Hepatocyte (in vitro differentiated cells): ENCODE measurements at places on chromosomes 4 and X. TPM values are rescaled to one million over a fixed set of nuclear protein-coding genes. Genes with fewer than 3 reads are reported as not detected.

Gene SMIM31
- total RNA-seq: 0.43 and 0.44 TPM in 2 replicates

Gene ADH1A
- total RNA-seq: 37.6 and 39.0 TPM in 2 replicates

Gene RNF212
- total RNA-seq: 3.0 and 10.4 TPM in 2 replicates

Gene TMEM156
- total RNA-seq: 1.3 TPM in 1 of 2 replicates, not detected in the other

Gene OTUD6A
- not detected in 2 replicates for total RNA-seq

Gene SUPT20HL2
- total RNA-seq: not detected in 2 replicates

Gene RHOXF1
- total RNA-seq: 0.80 TPM in 1 of 2 replicates, not detected in the other

DNA sequence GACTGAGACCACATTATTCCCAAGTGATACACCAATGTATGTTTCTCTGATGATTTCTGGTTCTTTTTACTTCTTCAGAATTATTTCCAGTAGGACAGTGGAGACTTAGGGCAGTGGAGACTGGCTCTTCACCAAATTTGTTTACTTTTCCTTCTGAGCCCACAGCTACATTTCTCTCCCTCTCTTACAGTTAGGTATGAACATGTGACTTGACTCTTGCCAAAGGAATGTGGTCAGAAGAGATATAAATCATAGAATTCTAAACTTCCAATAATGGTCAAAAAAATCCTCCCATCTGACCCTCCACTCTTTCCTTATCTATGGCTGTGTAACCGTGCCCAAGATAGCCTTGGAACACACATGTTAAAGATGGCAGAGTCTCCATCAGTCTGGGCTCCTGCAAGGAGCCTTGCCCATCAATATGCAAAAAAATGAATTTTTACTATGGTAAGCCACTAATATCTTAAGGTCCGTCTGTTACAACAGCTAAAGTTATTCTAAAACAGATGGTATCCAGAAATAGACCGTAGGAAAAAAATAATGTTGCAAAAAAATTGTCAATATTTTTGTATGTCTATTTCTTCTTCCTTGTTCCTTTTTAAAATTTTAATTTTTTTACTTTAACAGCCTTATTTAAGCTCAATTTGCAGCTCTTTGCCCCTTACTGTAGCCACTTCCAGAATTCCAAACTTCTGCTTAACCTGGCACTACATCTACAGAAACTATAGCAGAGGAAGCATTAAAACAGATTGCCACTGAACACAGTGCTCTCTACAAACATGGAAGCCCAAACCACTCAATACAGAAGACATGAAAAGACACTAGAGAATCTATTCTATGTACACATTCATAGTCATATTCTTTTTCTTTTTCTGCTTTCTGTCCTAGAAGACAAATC, 260.7 kb downstream of the COL25A1 start:
- no peaks in the 10 kb centered on the region for H3K4me1 ChIP-seq
- H3K27me3 ChIP-seq: no peaks in the 10 kb centered on the region
- H3K4me3 ChIP-seq: no peak overlapping the region
- no peak overlapping the region for H3K27ac ChIP-seq

DNA sequence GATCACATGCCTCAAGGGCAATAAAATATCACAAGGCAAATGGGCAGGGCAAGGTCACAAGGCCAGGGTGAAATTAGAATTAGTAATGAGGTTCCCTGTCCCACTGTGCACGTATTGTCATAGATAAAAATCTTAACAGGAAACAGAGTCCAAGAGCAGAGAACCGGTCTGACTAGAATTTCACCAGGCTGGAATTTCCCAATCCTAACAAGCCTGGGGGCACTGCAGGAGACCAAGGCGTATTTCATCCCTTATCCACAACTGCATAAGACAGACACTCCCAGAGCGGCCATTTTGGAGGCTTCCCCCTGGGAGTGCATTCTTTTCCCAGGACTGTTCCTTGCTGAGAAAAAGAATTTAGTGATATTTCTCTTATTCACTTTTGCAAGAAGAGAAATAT, 25.9 kb upstream of the PRDM5 start:
- H3K27me3 ChIP-seq: no peaks in the 10 kb centered on the region
- DNase-seq: no peak
- no peaks in the 10 kb centered on the region for H3K4me1 ChIP-seq
- H3K27ac ChIP-seq: no peak overlapping the region
- H3K36me3 ChIP-seq: no peaks in the 10 kb centered on the region

DNA sequence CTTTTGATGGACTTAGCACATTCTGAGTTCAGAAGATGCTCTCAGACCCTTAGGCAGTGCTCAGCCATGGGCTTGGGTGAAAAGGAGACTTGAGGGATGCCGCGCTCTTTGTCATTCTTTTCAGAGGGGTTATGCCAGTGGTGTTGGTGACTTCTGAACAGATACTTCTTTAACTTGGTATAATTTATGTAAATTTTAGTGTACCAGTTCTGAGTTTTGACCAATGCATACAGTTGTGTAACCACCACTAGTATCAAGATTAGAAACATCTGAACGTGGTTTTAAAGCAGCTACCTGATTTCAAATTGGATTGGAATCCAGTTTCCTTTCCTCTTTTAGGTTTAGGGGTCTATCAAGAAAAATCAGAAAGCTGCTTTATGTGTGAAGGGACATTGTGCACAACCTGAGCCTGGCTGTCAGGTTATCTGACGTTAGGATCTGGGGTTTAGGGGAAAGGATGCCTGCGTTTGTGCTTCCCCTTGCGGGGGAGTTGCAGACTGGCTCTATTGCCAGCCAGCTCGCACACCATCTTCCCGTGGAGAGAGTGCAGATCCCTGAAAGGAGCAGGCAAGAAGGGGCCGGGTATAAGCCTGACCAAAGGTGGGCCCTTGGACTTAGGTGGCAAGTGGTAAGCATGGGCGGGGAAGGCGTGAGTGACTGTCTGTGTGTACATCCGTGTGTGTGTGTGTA, 19.0 kb downstream of the SMS start:
- no peak overlapping the region for H3K27ac ChIP-seq
- no peak overlapping the region for H3K4me3 ChIP-seq
- no peaks in the 10 kb centered on the region for H3K27me3 ChIP-seq
- H3K36me3 ChIP-seq: no peaks in the 10 kb centered on the region
- no peak for DNase-seq

GRCh38 chrX:13007519-13008188, 32.7 kb downstream of the TMSB4X start:
- no peak overlapping the region for H3K27ac ChIP-seq
- peaks cover 20% of the 10 kb centered on the region for H3K4me1 ChIP-seq
- H3K36me3 ChIP-seq: no peaks in the 10 kb centered on the region
- no peak overlapping the region for H3K4me3 ChIP-seq

- no peak for DNase-seq
- no peak overlapping the region for H3K27ac ChIP-seq
- no peaks in the 10 kb centered on the region for H3K4me1 ChIP-seq
- H3K4me3 ChIP-seq: no peak overlapping the region
- no peaks in the 10 kb centered on the region for H3K27me3 ChIP-seq
Observed at GRCh38 chr4:145912376-145912775, 26.2 kb downstream of the ZNF827 start.

- no peaks in the 10 kb centered on the region for H3K4me1 ChIP-seq
- H3K27ac ChIP-seq: no peak overlapping the region
- DNase-seq: no peak
- H3K4me3 ChIP-seq: no peak overlapping the region
Observed at GRCh38 chrX:74351760-74352159, 47.8 kb downstream of the ZCCHC13 start.

DNA sequence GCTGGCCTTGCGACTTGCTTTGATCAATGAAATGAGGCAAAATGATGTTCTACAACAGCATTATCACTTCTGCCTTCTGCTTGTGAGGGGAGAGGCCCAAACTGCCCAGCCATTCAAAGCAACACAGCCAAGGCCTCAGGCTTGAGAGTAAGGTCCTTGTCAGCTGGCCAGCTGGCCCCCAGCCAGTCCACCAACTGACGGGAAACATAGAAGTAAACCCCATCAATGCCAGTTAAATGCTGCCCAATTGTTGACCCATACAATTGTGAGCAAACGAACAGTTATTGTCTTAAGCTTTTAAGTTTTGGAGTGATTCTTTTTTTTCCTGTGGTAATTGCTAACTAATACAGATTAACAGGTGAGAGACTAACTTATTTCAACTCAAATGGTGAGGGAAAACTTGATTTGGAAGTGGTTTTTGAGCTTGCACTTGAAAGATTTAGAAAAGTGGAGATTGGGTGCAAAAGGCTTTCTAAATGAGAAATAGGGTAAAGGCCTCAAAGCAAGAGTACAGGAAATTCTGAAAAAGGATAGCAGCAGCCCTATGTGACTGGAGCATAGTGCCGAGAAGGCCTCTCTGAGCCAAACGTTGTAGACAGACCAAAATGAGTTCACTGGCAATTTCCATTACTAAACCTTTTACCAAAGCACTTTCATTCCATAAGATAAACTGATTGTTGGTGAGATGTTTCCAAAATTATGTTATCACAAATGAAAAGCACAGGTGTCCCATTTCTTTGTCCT, 66.9 kb downstream of the ARHGEF38 start:
- no peaks in the 10 kb centered on the region for H3K4me1 ChIP-seq
- no peaks in the 10 kb centered on the region for H3K36me3 ChIP-seq
- DNase-seq: peak; percentile 30
- no peaks in the 10 kb centered on the region for H3K27me3 ChIP-seq
- H3K27ac ChIP-seq: peak overlapping the region; percentile 14

GRCh38 chr4:153622778-153623240, 61.3 kb upstream of the TLR2 start:
- H3K4me3 ChIP-seq: no peak overlapping the region
- no peak for DNase-seq
- no peak overlapping the region for H3K27ac ChIP-seq
- H3K4me1 ChIP-seq: no peaks in the 10 kb centered on the region

DNA sequence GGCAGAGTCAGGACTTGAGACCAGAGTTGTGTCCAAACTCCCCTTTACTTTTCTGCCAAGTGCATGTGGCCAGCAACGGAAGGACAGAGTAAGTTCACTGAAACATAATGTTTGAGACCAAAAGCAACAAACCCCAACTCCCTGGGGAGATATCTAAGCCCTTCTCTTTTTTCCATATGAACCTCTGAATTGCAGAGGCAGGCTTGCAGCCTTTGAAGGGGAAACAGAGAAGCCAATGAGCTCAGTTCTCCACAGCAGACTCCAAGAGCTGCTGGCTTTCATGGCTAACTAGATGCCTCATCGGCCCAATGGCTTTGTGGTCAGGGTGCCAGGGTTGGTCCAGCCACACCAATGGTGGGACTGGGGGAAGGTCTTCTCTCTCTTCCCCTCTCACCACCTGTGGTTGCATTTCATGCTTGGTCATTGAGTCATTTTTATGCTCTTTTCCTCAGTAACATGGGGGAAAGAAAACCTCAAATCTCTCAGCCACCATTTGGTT, 34.0 kb downstream of the STARD8 start:
- no peaks in the 10 kb centered on the region for H3K27me3 ChIP-seq
- H3K4me1 ChIP-seq: no peaks in the 10 kb centered on the region
- H3K27ac ChIP-seq: no peak overlapping the region
- H3K4me3 ChIP-seq: no peak overlapping the region
- H3K36me3 ChIP-seq: no peaks in the 10 kb centered on the region

DNA sequence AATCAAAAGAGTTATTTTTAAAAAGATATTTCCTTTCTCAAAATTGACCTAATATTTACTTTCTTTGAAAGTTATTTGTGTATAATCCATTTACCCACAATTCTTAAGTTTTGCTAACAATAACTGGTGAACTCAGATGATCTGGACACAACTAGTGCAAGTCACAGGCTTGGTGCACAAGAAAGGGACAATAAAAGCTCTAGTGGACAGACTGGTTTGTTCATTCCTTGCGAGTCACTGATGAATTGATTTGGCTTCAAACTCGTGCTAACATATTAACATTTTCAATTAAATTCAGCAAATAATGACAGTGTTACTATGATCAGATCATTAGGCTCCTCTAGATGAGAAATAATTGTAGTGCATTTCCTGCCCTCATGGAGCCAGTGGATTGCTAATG, 169.2 kb downstream of the BMPR1B start:
- no peak overlapping the region for H3K4me3 ChIP-seq
- DNase-seq: no peak
- H3K4me1 ChIP-seq: peaks cover 16% of the 10 kb centered on the region
- H3K27me3 ChIP-seq: no peaks in the 10 kb centered on the region
- no peak overlapping the region for H3K27ac ChIP-seq
- no peaks in the 10 kb centered on the region for H3K36me3 ChIP-seq

- no peak overlapping the region for H3K4me3 ChIP-seq
- no peak overlapping the region for H3K27ac ChIP-seq
- no peaks in the 10 kb centered on the region for H3K4me1 ChIP-seq
- no peaks in the 10 kb centered on the region for H3K27me3 ChIP-seq
- no peaks in the 10 kb centered on the region for H3K36me3 ChIP-seq
- DNase-seq: no peak
Observed at GRCh38 chr4:170872794-170873193, 783.0 kb upstream of the AADAT start.

DNA sequence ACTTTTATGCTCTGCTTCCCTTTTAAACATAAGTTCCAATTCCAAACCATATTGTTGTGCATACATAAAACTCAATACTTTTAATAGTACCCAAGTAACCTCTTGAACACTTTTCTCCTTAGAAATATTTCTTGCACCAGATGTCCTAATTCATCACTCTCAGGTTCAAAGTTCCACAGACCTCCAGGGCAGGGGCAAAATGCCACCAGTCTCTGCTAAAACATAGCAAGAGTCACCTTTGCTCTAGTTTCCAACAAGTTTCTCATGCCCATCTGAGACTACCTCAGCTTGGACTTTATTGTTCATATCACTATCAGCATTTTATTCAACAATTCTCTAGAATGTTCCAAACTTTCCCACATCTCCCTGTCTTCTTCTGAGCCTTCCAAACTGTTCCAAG, 13.7 kb upstream of the ASIC5 start:
- H3K4me3 ChIP-seq: no peak overlapping the region
- DNase-seq: no peak
- H3K27me3 ChIP-seq: no peaks in the 10 kb centered on the region
- H3K27ac ChIP-seq: no peak overlapping the region
- H3K4me1 ChIP-seq: no peaks in the 10 kb centered on the region

GRCh38 chrX:105462186-105462585, 241.7 kb upstream of the TEX13A start:
- no peaks in the 10 kb centered on the region for H3K36me3 ChIP-seq
- no peaks in the 10 kb centered on the region for H3K27me3 ChIP-seq
- no peak overlapping the region for H3K27ac ChIP-seq
- no peak for DNase-seq
- H3K4me3 ChIP-seq: no peak overlapping the region

- no peak overlapping the region for H3K27ac ChIP-seq
- no peaks in the 10 kb centered on the region for H3K36me3 ChIP-seq
- no peaks in the 10 kb centered on the region for H3K27me3 ChIP-seq
- no peak overlapping the region for H3K4me3 ChIP-seq
Observed at GRCh38 chr4:109690690-109691410, 12.4 kb downstream of the CASP6 start.

DNA sequence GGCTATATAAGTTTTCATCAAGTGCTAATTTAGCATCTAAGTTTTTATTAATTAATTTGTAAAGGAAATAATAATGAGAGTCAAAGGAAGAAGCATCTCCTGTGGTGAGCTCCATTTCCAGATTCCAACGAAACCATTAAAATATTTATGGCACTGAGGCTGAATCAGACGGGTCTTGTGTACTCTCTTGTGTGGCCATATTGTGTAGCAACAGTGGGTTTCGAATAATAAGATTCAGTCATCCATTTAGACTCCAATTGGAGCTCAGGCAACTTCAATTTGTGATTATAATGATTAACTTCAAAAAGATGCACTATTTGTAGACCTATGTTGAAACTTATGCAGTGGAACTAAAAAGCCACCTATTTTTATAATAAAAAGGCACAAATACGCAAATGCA, 82.4 kb downstream of the SNCA start:
- DNase-seq: no peak
- no peaks in the 10 kb centered on the region for H3K36me3 ChIP-seq
- peaks cover 13% of the 10 kb centered on the region for H3K4me1 ChIP-seq
- H3K4me3 ChIP-seq: no peak overlapping the region
